Right hindlimb (tissue), 1 donor: ENCODE measurements at places on chromosomes 12 and 14.

GRCh38 chr14:63275611-63276010 is 43.1 kb downstream of the GPHB5 start:
- no peak for DNase-seq

DNA sequence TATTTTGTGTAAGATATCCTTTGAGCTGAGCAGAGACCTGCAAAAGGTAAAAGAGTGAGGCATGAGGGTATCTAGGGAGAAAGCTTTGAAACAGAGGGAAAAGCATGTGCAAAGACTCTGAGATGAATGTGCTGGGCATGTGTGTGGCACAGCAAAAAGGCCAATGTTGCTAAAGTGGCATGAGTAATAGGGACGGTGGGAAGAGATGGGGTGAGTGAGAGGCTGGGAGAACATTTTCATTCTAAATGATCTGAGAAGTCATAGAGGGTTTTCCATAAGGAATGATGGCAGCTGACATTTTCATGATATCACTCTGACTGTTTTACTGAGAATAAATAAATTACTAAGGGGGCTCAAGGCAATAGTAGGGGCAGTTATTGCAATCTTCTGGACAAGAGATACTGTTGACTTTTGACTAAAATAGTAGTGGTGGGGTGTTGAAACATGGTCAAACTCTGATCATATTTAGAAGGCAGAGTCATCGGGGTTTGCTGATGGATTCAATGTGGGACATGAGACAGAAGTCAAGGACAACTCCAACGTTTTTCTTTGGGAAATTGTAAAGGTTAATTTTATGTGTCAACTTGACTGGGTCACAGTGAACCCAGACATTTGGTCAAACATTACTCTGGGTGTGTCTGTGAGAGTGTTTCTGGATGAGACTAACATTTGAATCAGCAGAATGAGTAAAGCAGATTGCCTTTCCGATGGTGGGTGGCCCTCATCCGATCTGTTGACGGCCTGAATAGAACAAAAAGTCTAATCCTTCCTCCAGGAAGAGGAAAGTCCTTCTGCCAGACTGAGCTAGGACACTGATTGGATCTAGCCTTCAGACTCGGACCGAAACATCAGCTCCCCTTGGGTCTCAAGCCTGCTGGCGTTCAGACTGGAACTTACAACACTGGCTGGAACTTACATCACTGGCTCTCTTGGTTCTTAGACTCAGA is 193.9 kb upstream of the PLXNC1 start:
- DNase-seq, result no peak

- no peak for DNase-seq
These were observed at the start of gene PAPLN for GRCh38 chr14:73237219-73237785. Gene PAPLN, plus strand, starts transcription at chr14:73237506. Its CDS starts 2,273 bp downstream, at chr14:73239779.

DNA sequence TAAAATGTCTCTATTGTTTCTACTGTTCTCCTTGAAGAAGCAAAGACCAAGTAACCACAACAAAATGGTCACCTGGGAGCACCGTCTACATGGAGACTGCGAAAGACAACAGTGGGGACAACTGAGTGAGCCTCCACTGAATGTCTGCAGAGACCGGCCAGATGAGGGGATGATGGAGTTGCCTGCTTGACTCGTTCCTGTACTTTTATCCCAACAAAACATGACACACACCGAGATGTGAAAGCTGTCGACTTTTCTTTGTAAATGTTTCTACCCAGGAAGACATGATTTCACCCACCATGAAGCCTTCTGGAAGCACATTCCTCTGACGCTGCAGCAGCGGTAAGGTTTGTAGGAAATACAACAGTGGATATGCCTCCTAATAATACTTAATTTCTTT is 66.9 kb downstream of the FOXN3 start:
- no peak for DNase-seq

DNA sequence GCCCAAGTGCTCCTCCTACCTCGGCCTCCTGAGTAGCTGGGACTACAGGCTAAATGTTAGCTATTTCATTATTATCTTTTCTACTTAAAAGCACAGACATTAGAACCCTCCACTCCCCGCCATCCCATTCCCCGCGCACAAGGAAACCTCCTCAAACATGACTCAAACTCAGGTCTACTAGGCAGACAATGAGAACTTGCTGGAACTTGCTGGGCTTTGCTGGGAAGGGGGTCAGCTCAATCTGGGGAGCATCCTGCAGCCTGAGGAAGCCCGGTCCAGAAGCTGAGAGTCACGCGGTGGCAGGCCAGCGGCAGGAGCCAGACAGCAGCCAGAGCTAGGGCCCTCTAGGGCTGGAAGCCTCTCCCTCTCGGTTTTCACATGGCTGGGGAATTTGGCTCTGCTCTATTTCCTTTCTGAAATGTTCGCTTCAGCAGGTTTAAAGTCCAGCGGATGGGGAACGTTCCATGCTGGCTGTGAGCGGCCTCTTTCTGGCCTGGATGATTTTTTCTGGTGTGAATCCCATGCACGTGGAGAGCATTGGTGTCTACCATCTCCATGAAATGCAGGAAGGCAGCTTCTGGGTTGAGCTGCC is 68.5 kb downstream of the SLC6A12 start:
- DNase-seq, result peak; percentile 43

- peak; percentile 23 for DNase-seq
These were observed 508 bp downstream of the HNRNPC start for GRCh38 chr14:21268617-21269251.

DNA sequence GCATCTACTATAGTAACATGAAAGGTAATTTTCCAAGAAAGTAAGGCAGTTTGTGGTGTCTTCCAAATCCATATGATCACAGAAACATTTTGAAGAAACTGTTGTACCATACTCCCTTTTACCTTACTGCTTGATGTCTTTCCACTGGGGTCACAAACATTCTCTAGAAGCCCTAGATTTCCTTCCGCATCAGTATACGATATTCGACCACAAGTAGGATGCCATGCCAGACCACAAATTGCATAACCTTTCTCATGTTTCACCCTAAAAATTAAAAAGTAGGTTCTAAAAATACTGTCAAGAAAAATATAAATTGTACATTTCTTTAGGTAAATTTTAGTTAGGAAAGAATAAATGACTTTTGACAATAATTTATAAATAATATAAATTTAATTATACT is 26.5 kb downstream of the WDHD1 start:
- DNase-seq, result no peak

- no peak for DNase-seq
These were observed 11.3 kb downstream of the MED13L start for GRCh38 chr12:116266168-116266601.

- no peak for DNase-seq
These were observed 5.7 kb downstream of the TMEM19 start for GRCh38 chr12:71691504-71692129.

GRCh38 chr12:11765817-11766794 is 116.6 kb downstream of the ETV6 start:
- peak; percentile 66 for DNase-seq

DNA sequence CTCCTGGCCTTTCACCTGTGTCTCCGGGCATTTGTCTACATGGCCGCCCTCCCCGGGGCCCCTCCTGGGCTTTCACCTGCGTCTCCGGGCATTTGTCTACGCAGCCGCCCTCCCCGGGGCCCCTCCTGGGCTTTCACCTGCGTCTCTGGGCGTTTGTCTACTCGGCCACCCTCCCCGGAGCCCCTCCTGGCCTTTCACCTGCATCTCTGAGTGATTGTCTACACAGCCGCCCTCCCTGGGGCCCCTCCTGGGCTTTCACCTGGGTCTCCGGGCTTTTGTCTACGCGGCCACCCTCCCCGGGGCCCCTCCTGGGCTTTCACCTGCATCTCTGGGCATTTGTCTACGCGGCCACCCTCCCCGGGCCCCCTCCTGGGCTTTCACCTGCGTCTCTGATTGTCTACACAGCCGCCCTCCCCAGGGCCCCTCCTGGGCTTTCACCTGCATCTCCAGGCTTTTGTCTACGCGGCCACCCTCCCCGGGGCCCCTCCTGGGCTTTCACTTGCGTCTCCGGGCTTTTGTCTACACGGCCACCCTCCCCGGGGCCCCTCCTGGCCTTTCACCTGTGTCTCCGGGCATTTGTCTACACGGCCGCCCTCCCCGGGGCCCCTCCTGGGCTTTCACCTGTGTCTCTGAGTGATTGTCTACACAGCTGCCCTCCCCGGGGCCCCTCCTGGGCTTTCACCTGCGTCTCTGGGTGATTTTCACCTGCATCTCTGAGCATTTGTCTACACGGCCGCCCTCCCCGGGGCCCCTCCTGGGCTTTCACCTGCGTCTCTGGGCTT is 68.0 kb upstream of the GALNT9 start:
- no peak for DNase-seq

- DNase-seq, result no peak
These were observed 23.2 kb upstream of the DCN start for GRCh38 chr12:91205811-91206210.

GRCh38 chr12:164207-164606 is 49.8 kb downstream of the SLC6A12 start:
- DNase-seq, result no peak

DNA sequence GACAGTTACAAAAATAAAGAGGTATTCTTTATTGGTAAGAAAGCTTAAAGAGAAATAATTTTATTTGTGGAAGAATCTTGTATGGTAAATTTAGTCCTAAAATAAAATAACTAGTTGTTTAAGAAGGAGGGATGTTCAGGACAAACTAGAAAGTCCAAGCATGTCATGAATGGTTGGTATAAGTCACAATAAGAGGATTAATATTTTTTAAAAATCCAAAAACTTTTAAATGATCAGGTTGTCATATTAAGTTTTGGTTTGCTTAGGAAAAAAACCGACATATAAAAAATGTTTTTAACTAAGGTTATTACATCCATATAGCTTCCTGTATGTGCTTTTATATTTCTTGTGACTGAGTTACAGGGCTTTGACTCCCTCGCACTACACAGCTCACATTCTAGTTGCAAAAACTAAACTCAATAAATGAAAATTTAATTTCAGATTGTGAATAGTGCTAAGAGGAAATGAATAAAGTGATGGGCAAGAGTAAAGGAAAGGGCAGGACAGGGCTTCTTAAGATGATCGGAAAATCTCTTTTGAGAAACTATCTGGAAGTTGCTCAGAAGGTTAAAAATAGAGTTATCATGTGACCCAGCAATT is 80.7 kb upstream of the METAP2 start:
- DNase-seq, result no peak

DNA sequence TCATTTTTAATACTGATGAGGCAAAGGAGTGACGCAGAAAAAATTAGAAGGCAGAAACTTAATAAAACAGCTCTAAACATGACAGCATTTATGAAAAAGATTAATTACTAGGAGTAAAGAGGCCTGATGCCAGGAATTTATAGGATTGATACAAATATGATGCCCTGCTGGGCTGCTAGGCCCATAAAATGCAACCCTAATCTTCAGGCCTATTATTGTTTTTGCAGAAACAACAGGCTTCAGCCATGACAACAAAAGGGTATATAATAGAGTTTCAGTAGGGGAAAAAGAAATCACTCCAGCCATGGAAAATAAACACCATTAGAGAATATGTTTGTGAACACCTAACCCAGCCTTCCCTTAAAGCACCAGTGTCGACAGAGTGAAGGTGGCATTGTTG is 50.6 kb downstream of the OTX2 start:
- no peak for DNase-seq

- DNase-seq, result peak; percentile 88
These were observed at the start of gene SLC25A21 for GRCh38 chr14:37172024-37172869. Gene SLC25A21, minus strand, starts transcription at chr14:37172606.

GRCh38 chr14:91250912-91251311 is 6.4 kb upstream of the GPR68 start:
- no peak for DNase-seq

GRCh38 chr14:36555998-36556743 is 26.2 kb downstream of the NKX2-8 start:
- no peak for DNase-seq

DNA sequence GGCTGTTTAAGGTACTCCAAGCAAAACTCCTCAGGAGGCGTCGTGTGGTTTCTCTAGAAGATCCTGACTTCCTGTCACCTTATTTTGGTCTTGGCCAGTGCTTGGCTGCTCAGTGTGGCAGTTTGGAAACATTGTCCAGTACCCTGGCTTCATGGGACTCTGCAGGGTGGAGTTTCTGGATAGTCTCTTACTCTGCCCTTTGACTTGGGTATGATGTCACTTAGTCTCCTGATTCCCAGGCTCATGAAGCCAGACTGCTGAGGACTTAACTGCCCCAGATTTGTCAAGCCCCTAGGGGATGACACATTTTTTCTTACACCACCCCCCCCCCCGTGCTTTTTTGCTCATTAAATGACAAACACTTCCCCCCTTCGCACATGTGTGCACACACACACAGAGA is 82.7 kb downstream of the ADCK1 start:
- DNase-seq, result no peak

- DNase-seq, result no peak
These were observed 3.6 kb downstream of the SPRING1 start for GRCh38 chr12:116734156-116734768.

DNA sequence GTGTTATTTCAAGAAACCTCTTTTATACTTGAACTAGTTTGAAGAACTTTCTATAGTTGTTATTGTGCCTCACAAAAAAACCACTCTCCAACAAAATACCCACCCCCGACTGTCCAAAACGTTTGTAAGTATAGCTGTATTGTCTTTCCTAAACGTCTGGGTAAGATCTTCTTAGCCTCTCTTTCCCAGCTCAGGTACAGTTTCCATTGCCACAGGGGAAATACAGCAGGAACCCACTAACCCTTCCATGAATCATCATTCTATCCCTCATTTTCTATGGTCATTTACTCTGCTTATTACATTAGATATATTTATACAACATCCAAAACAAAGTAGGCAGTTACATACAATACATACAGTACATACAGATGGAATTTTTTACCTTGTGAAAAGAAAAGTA is 70.8 kb downstream of the ZFC3H1 start:
- DNase-seq, result no peak
